Stimulated activated CD4-positive, alpha-beta T cell treated with anti-CD3 and anti-CD28 coated beads, Interleukin-2, amount 100 ng/mL, for 24 hours (primary cell): ENCODE measurements at places on chromosomes 5 and 9.

GRCh38 chr9:81372628-81373191 is 316.6 kb downstream of the TLE1 start:
- no peak for DNase-seq

GRCh38 chr5:100840789-100841188 is 62.3 kb downstream of the ST8SIA4 start:
- DNase-seq, result no peak

DNA sequence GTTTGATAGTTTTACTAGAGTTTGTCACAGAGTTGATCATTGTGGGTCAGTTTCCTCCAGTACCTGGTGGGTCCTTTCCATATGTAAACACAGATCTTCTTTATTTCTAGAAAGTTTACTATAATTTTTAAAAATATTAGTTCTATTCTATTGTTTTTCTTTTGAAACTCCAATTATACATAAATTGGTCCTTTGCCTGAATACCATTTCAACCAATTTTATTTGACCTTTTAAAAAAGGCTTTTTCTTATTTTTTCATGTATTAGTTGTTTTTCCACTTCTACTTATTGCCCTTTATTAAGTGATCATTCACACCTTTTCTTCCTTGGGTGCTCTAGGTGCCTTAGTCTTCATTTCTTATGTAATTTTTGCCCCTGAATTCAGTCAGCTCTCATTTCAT is 33.0 kb upstream of the MUSK start:
- DNase-seq, result no peak

GRCh38 chr5:9358961-9359685 is 186.8 kb downstream of the SEMA5A start:
- no peak for DNase-seq

- peak; percentile 19 for DNase-seq
These were observed 9.4 kb upstream of the DELE1 start for GRCh38 chr5:141914199-141914743.

DNA sequence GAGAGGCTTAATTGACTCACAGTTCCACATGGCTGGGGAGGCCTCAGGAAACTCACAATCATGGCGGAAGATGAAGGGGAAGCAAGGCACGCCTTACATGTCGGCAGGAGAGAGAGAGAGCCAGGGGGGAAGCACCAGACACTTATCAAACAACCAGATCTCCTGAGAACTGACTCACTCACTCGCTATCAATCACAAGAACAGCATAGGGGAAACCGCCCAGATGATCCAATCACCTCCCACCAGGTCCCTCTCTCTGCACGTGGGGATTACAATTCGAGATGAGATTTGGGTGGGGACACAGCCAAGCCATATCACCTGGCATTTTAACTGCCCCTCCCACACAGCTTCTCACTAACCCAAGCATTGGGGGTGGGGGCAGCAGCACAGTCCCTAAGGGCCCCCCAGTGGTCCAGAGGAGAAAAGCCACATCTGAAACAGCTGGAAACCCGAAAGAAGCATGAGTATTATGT is 76.1 kb upstream of the ASS1 start:
- peak; percentile 29 for DNase-seq

DNA sequence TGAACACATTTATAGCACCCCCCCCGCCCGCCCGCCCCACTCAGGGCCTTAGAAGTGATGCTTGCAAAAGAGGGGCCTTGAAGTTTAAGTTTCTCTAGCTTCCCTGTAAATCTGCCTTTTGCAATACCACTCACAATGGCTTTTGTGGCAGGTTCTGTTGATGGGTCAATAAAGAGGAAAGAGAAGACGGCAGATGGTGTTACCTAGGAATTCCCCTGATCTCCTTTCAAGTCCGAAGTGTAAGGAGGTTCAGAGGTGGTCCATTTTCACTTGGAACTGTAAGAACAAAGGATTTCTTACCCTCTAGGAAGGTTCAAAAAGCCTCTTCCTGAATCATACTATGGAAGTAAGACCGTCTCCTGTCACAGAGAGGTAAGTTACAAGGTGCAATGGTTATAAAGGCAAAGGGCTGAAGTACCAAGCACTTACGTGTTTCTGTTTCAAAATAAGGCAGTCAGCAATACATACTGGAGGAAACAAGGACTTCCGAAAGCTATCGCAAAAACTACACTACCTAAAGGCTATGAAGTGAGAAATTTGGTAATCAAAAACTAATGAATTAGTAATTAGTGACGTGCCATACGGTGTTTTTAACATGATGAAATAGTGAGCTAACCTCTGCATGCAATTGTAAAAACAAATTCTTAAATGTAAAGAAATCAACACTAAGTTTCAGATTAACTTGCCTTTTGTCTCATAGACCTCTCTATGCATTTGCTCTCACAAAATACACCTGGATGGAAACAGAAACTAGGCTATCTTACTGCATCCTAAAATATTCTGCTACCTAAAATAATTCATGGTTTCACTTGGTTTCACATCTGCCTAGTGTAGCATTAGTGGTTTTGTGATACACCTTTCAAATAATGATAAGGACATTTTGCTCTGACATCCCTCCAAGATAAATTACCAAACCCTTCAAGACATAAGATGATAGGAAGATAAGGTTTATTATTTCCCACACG is 589.4 kb upstream of the FAM174A start:
- no peak for DNase-seq

DNA sequence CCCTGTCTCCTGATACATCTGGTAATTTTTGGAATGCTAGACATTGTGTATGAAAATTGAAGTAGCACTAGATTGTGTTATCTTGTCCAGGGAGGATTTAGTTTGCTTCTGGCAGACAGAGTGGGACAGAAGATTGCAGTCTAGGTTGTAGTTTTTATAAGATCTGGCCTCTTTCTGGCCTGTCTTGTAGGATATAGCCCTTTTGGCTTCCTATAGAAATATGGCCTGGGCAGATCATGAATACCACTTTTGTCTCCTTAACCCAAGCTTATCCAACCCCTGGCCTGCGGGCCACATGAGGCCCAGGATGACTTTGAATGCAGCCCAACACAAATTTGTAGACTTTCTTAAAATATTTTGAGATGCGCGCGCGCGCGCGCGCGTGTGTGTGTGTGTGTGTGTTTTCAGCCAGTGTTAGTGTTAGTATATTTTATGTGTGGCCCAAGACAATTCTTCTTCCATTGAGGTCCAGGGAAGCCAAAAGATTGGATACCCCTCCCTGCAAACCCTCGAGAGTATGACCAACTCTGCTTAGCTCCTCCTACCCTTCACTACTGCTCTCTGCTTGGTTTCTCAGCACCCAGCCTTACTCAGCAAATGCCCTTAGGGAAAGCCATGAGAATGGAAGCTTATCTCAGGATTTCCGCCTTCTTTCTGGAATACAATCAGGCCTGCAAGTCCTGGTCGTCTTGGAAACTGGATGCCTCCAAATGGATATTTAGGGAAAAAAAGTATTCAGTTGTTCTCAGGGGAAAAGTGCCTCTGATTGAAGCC is 26.5 kb downstream of the ANKRD33B start:
- DNase-seq, result no peak

DNA sequence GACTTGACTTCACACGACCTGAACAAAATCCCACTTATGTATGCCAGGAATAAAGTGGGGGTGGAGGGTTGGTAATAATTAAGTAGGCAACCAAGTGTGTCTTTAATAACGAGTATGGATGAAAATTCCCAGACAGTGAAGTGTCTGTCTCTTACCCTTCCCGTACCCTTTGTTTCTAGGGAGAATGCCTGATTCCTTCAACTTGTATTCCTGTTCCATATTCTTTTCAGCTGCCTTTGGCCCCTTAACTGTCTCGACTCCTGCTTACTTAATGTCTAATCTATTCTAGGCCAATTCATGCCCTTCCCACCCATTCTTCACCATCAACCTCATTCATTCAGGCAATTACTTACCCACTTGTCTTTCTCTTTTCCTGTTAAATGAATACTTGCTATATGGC is 380.5 kb downstream of the RAB3C start:
- DNase-seq, result no peak

DNA sequence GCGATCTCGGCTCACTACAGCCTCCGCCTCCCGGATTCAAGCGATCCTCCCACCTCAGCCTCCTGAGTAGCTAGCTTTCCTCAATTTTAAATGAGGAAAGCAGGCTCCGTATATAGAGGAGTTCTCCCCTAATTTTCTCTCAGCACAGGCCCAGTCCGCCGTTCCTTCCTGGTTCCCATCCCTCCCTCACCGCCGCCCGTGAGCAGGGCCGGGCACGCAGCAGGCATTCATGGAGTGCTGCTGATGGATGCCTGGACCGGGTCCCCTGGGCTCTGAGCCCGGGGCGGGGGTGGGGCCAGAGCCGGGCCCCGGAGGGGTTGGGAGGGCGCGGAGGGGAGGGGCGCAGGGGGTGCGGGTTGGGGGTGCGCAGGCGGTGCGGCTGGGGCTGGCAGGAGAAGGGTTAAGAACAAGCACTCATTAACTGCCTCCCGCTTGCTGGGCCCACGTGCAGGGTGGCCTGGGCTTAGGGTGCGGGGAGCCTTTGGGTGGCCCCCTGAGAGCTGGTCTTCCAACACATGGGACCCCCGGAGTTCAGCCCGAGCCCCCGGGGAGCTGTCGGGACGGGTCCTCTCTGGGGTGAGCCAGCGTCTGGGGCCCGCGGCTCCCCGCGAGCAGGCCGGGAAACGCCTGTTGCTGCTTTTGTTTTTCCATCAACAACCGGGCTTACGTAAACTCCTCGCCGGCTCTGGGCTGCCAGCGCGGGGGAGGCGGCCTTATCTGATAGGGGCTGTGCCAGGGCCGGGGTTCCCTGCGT is 33.7 kb downstream of the LHX2 start:
- peak; percentile 37 for DNase-seq

DNA sequence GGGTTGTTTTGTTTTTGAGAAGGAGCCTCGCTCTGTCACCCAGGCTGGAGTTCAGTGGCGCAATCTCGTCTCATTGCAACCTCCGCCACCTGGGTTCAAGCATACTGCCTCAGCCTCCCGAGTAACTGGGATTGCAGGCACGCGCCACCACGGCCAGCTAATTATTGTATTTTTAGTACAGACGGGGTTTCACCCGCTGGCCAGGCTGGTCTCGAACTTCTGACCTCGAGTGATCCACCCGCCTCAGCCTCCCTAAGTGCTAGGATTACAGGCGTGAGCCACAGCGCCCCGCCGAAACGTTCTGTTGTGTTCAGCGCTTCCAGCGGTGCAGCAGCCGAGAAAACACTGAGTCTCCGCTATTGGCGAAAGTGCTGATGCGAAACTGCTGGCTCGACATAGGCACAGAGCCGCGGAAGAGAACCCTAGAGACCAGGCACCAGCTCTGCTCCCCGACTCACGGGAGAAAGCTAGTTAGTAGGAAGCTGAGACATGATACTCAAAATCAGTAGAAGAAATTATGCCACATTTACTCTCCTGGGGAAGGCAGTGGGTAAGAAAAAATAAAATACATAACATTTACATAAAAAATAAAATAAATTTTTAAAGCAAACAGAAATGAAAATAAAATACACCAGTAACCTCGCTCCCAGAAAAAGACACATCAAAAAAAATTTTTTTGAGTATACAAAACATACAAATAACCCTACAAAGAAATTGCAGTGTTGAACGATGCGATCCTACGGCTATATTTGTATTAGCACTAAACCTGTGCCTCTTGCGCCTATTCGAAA is 31.6 kb downstream of the ANXA2R start:
- peak; percentile 94 for DNase-seq

DNA sequence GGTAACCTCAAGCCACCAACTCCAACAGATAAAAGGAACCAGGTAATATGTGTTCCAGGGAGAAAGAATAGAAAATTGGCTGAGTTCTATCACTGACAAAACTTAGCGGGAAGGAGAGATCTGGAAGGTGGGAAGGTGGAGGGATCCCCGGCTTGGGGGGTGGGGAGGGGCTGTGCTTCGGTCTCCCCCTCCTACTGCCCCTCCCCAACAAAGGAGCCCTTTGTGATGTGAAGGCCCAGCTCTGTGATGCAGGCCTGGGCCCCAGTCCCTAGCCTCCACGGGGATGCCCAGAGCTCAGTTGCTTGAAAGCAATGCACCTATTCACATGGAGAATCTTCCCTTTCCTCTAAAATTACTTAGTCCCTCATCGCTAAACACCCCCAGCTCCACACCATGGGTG is 4.4 kb upstream of the ZNF484 start:
- no peak for DNase-seq

- no peak for DNase-seq
These were observed 14.2 kb downstream of the AP3B1 start for GRCh38 chr5:78280261-78280660.

DNA sequence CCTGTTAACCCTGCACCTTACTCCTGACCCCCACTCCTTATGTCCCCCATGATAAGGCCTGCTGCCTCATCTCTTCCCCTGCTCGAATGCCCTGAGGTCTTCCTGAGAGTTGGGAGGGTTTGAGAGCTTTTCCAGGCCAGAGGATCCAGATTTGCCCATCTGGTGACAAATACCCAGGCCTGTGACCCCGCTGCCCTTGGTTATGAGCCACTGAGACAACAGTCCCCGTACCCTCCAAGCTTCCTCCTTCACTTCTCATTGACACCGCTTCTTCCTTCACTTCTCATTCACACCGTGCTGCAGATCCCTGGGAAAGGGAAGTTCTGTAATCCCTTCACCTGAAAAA is 593 bp downstream of the GM2A start:
- no peak for DNase-seq

DNA sequence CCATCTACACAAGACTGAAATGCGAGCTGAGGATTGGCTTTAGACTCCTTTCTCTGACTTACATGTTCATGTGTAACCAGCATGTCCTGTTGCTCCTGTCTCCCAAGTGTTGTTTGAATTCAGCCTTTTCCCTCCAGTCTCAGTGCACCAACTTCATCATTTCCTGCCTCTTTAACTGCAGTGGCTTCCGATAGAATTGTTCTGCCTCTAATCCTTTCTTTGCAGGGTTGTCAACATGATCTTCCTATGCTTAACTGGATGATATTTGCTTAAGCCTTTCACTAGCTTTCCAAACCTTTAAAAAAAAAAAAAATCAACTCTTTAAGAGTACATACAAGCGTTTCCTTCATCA is 6.7 kb upstream of the FYB1 start:
- DNase-seq, result no peak

- DNase-seq, result no peak
These were observed 31.0 kb upstream of the HMCN2 start for GRCh38 chr9:130234340-130235260.

DNA sequence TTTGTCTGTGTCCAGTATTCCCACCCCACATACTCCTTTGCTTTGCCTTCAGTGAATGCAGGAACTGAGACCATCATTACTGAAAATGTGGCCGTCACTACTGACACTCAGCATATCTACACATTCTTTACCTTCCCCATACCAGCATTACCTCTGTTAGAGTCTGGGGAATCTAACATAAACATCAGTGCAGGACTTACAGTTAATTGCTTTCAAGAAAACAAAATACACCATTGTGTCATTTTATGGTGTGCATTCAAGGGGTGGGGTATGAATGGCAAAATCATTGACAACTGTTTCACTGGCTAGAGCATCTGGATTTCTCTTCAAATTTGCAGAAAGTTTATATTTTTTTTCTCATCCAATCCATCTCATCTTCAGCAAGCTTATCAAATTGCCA is 731.4 kb upstream of the RIOK2 start:
- no peak for DNase-seq

GRCh38 chr5:84383816-84384603 is 670 bp downstream of the EDIL3 start:
- DNase-seq, result no peak

DNA sequence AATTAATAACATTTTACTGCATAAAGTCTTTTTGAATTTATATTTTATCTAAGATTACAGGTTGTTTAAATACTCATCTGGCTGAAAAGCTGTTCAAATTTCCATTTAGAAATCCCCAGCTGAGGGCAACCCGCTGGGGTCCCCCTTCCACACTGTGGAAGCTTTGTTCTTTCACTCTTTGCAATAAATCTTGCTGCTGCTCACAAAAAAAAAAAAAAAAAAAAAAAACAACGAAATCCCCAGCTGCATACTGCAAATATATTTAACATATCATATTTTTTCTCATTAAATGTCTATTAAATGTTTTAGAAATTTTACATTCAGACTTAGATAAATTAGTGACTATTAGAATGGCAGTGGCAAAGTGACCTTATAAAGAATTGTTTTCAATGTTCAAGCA is 172.2 kb downstream of the NFIB start:
- DNase-seq, result no peak
